Posterior cingulate gyrus (tissue), 11 donors: ENCODE measurements at places on chromosomes 11 and 22.

DNA sequence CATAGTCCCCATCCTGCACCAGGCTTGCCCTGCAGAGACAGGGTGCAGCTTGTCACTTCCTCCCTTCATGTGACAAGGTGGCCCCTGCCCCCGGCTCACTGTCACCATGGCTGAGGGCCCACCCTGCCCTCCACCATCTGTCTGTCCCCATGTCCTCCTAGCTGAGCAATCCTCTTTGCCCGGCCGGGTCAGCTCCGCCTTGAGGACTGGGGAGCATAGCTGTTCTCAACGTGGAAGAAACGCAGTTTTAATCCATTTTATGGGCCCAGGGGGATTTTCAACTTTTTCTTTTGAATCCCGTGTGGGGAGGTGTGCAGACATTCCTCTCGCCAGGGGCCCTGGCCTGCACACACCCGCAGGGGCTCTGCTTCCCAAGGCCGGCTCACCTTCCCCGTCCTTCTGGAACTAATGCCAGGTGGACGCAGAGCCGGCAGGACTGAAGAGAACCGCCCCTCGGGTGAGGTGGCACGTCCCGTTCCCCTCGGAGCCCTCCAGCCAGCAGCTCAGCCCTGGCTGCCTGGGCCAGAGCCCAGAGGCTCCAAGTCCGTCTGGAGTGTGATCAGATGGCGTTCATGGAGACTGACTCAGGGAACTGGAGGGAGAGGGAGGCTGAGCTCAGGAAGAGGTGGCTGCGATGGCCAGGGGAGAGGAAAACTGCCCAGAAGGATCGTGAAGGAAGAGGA lies 1108.7 kb downstream of the BRD1 start:
- no peak for DNase-seq

DNA sequence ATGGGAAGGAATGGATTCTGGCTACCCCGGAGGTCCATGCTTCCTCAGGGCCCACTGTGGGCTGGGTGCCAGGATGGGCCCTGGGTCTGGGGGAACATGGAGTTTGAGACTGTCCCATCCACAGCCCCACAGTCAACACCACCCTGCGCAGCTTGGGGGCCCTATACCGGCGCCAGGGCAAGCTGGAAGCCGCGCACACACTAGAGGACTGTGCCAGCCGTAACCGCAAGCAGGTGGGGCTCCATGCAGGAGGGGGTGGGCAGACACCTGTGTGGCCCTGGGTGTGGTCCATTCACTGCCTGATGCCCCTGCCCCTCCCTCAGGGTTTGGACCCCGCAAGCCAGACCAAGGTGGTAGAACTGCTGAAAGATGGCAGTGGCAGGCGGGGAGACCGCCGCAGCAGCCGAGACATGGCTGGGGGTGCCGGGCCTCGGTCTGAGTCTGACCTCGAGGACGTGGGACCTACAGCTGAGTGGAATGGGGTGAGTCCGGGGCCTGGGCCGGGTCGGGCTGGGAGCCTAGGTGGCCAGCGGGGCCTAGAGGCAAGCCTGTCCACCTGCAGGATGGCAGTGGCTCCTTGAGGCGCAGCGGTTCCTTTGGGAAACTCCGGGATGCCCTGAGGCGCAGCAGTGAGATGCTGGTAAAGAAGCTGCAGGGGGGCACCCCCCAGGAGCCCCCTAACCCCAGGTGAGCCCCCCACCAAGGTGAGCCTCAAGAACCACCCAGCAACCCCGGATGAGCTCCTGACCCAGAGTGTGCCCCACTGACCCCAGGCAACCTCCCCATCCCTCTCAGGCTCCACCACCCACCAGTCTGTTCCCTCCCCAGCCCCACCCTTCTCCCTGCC lies 2.7 kb upstream of the RAB1B start:
- peak; percentile 71 for DNase-seq

DNA sequence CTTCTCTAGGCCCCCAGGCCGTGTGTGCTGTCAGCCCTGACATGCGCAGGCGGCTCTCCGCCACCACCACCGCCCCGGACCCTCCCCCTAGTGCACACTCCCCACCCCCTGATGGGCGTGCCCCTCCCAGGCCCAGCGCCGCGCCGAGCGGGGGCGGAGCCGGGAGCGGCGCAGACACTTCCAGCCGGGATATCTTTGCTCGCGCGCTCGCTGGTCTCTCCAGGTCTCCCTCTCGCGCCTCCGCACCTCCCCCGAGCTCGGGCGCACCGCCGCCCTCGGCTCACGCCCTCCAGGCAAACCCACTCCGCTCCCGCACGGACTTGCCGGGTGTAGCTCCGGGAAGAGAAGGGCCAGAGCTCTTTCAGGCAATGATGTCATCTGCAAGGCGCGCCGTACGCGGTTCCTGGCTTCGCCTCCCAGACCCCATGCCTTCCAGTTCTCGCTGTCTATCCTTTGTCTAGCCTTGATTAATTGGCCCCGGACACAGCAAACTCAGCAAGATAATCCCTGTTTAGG lies at the start of gene SCN3B:
SCN3B (minus strand) TSS at position 59 of the 516 bp plus-strand sequence. CDS start 823 bp downstream, outside the sequence.
- peak; percentile 96 for DNase-seq

DNA sequence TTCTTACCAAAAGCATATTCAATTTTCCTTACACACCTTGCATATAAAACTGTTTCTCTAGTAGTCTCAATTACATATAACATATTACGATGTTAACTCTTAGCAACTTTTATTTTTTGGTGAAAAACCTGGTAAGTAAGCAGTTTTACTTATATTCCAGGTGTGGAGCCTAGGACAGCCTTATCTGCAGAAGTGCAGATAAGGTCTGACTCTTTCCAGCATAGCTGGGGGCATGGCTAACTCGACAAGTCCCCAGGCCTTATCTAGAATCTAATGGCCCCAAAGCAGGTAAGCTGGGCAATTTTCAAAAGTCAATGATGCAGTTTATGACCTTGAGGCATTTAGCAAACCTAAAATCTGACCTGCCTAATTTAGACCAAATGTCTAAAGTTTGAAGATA lies 4.2 kb upstream of the C1QTNF6 start:
- no peak for DNase-seq

DNA sequence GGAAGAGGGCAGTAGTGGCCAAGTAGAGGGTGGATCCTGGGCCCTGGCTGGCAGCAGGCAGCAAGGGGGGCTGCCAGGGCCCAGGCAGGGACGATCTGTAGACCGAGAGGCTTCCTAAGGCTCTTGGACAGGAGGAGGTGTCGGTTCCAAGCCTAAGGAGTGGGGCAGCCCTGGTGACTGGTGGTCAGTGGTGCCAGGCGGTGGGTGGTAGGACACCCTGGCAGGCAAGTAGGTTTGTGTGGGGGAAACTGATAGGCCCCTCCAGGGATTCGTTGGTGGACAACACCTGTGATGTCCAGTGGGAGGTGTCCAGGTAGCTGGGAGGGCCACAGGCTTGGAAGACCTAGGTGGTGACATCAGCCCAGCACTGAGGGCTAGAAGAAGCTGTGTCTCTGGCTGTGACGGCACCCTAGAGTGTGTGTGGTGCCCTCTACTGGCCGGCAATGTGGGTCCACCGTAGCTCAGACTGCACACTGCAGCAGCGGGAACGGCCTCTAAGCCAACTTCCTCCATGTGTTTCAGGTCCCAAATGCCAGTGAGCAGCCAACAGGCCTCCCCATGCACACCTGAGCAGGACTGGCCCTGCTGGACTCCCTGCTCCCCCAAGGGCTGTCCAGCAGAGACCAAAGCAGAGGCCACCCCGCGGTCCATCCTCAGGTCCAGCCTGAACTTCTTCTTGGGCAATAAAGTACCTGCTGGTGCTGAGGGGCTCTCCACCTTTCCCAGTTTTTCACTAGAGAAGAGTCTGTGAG lies 9.4 kb upstream of the SAMM50 start:
- DNase-seq = peak; percentile 62

DNA sequence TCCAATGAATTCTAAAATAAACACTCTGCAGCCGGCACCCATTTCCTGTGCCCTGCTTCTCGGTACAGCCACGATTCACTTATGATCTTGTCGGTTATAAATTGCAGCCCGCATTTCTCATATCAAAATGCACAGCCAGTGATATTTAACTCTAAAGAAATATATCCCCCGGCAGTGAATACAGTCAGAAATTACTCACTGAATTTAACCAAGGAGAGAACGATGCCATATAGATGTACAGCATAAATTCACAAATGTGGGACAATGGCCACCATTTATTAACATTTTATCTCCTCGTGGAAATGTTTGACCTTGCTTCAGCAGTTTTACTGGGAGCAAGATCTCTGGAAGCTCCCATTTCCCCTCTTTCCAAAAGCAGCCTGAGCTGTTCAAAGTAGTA lies 1517.8 kb downstream of the BRD1 start:
- no peak for DNase-seq

DNA sequence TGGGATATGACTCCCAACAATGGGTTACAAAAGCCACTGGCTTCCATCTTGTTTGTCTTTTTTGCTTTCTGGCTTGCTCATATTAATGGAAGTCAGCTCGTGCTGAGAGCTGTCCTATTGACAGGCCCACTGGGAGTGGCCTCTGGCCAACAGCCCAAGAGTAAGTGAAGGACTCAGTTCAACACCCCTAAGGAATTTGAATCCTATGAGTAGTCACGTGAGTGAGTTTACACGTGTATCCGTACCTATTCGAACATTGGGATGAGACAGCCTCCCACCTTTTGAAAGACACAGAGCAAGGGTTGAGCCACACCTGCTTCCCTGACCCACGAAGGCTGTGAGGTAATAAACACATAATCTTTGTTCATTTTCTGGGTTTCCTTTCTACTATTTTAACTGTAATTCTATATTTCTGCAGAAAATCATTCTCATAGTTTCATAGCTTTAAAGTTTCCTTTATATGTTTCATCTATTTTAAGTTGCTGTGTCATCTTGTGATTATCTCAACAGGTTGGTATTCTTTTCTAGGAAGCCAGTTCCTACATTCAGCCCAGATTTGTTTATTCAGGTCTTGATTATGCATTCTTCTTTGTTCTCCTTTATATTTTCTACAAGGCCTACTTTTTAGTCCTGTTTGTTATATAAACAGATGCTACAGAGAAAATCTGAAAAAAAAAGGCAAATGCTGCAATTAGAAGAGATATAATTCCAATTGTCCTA lies 802.3 kb downstream of the CNTN5 start:
- no peak for DNase-seq

GRCh38 chr11:99489581-99489980 lies 468.8 kb downstream of the CNTN5 start:
- DNase-seq = no peak

GRCh38 chr11:118342503-118343161 lies at the start of gene CD3D:
CD3D (minus strand) TSS chr11:118342705; CDS start chr11:118342607, 98 bp downstream.
- no peak for DNase-seq
